Kidney tubule cell (primary cell): ENCODE measurements at places on chromosomes 12 and 14.

GRCh38 chr14:23237772-23238594 lies at the start of gene RNF212B:
Gene RNF212B (plus strand): TSS chr14:23237936. CDS start chr14:23240346, 2,410 bp downstream.
- DNase-seq: peak; percentile 77

DNA sequence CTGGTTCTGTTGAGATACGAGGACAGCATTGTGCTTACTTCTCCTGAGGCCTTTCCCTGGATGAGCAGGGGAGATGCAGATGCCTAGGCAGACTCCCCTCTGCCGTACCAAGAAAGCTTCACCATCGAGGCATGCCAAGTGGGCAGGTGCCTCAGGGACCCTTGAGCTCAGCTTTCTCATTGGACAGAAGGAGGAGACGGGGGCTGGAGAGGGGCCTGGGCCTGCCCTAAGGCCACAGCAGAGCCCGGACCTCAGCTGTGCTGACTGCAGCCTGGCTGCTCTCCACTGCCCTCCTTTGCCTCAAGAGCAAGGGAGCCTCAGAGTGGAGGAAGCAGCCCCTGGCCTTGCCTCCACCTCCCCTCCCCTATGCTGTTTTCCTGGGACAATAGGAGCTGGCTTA lies 23.4 kb downstream of the SERPINA1 start:
- no peak for DNase-seq

DNA sequence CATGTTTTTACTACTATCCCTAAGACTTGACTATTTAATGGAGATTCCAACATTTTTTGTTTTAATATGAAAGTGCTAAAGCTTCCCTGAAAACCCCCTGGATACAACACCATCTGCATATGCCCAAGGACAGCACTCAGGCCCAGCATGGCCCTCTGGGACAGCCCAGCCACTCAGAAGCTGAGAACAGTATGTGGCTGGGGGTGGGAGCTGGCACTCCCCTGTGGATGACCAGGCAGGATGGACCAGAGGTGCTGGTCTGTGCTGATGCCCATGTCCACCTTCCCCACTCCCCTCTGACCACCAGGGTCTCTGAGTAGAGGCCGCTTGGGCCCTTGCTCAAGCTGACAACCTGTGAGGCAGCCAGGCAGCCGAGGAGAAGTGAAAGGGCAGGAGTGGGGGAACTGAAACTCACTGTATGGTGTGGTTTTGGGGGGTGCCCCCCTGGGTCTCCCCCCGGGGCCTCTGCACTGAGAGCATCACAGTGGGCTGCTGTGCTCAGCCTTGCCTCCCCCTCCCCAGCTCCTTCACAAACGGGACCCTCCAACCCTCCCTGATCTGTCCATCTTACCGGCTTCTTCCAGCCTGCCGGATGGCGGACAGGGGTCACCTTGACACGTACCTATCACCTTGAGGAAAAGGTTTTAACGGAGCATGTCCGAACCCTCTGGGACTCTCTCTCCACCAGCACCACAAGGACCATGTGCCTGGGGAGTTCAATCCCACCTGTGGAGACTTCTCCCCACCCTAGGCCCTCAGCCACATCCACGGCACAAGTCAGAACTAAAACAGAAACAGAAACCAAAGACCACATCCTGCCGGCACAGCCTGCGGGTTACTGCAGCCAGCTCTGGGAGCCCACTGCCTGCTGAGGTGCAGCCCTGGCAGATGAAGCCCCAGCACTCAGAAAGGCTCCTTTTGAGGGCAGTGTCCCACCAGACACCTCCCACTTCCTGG lies at the start of gene TMEM229B:
Gene TMEM229B, minus strand, starts transcription at position 785 of the 957 bp plus-strand sequence. CDS start 14,798 bp downstream, outside the sequence.
- DNase-seq: no peak

DNA sequence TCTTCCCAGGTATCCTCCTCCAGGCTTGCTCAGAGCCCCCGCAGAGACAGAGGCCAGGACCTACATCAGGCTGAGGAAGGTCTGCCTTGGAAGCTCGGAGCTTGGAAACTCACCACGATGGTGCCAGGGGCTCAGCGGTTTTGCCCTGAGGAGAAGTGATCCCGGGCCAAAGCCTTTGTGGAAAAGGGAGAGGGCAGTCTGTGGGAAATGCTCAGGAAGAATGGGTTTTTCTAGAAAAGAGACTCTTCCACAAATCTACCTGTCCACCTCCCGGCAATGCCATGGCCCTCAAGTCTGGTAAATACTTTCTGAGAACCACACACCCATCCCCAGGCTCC lies 8.0 kb downstream of the KRT2 start:
- no peak for DNase-seq

DNA sequence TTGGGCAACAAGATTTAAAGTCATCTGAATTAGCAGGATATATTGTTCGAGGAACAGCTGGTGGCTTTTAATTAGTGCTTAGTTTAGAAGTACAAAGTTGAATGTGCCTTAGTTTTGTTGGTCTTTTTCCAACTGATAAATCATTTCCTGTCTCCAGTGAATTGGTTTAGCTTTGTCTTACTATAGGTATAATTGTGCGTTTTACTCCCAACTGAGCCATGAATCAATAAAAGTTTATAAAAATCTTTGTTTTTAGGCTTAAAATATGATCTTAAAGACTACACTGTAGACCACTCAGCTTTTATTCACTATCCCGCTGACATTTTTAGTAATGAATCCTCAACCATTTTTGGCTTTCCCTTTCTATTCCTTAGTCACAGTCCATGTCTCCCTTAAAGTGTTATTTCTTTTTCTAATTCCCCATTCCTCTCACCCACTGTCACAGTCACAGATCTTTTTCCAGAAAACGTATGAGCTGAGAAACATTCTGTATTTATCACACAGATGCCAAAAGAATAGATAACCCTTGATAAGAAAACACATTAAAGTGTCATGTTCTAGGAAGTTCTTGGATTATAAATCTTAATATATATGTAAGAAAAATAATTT lies 34.0 kb upstream of the ALG10 start:
- no peak for DNase-seq

GRCh38 chr12:59040043-59040442 lies 119.7 kb upstream of the LRIG3 start:
- DNase-seq: no peak
